ENCODE measurements at places on chromosomes 1 and 21. TPM values are rescaled to one million over a fixed set of nuclear protein-coding genes. Genes with fewer than 3 reads are reported as not detected.

Gene ATP1B1
- total RNA-seq: 118 TPM

Gene WDR64
- total RNA-seq: not detected

Gene FALEC
- total RNA-seq: not detected

Gene MEAF6
- 85.2 TPM for total RNA-seq

Gene PRELP
- total RNA-seq: not detected

Gene S100B
- not detected for total RNA-seq

Gene FAM229A
- total RNA-seq: 0.79 TPM

Gene MYCL
- total RNA-seq: not detected

Data from mammary microvascular endothelial cell (primary cell).